ENCODE measurements at places on chromosomes 5 and 9.

DNA sequence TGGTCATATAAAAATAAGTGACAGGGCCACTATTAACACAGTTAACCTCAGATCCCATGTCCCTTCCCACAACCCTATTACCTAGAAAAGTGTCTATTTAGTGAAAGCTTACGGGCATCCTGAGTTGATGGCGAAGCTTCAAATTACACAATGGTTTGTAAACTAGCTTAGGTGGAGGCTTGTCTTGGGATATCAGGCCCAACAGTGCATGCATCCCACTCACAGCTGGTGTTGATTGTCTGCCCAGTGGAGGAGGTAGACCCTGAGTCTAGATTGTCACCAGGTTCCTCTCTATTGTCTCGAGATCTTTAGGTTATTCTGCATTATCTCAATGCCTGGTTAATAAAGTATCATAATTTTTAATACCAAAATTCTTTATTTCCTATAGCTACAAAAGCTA is 30.4 kb downstream of the PRELID2 start:
- no peak for DNase-seq

DNA sequence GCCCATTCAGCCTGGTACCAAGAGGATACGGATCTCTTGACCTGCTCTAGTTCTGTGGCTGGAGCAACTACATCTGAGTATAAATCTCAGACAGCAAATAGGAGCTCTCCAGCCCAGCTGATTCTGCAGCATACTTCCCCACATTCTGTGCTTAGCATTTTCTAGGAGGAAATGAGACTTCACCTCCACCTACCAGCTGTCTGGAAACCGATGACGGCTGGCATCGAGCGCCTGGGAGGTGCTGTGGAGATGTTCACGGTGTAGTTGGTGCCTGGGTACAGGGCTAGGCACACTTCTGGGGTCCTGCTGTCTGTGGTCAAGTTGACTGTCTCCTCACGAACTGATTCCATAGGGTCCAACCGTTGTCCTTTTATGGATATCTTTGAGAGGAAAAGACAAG is 63.6 kb downstream of the SUSD1 start:
- DNase-seq, result no peak

DNA sequence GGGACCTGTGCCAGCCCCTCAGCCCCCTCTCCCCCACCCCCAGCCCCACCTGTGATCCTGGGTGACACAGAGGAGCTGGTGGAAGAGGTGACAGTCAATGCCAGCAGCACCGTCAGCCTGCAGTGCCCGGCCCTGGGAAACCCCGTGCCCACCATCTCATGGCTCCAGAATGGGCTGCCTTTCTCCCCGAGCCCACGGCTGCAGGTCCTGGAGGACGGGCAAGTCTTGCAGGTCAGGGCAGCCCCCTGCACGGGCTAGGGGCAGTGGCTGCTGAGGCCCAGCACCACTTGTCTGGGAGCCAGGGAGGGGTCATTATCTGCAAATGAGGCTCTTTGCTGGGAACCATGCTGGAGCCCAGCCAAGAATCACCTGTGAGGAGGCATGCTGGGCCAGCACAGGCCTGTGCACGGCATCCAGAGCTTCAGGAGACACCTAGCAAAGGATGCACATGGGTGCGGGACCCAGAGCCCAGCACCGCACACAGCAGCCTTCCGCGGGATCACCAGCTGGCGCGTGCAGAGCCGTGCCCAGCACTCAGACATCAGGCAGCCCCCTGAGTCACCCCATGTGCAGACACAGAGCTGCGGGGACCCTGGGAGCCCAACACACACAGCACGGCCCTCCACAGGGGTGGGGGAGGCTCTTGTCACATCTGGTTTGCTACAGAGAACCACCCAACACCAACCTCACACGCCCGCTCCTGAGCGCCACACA is 62.0 kb upstream of the ASS1 start:
- DNase-seq, result no peak

DNA sequence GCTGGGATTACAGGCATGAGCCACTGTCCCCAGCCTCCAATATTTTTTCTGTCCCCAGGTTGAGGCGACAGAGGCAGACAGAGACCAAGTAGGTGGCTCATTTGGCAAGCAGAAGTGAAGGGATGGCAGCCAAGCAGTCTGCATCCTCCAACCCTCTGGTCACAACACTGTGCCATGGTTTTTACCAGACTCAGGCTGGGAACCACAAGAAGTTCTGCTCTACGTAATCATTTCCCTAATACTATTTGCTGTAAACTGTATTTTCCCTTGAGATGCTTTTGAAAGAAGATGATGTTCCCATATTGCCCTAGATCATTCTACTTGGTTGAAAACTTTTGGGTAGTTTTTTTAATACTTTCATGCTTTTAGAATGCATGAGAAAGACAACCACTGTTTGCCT is 40.5 kb downstream of the PTTG1 start:
- no peak for DNase-seq

DNA sequence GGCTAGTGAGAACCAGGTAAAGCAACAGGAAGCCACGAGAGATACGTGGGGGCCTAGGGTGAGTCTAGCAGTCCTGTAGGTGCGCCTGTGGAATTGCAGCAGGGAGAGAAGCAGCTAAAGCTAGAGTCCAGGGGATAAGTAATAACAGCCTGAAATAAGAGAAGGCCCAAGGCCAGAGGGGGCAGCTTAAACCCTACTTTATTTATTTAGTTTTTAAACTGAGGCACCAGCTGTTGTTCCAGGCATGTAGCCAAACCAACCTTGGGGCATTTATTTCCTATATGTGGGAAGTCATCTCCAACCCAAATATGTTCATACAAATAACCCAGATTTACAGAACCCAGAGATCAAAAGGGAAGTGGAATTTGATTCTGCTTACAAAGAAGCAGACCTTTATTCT is 93.5 kb downstream of the GLDC start:
- peak; percentile 46 for DNase-seq

DNA sequence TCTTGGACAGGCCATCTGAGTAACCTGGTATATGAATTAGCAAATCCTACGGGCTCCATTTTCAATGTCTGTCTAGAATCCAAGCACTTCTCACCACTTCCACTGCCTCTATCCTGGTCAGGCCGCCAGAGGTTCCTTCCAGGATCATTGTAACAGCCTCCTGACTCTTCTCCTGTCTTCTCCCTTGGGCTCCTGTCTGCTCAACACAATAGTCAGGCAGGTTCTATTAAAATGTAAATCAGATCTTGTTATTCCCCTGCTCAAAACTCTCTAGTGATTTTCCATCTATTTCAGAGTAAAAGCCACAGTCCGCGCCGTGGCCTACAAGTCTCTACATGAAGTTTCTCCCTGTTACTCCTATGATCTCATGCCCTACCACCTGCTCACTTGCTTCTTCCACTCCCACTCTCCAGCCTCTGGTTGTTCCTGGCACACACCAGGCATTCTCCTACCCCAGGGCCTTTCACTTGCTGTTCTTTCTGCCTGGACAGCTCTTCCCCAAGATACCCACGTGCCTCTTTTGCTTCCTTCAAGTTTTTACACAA is 21.7 kb downstream of the ZNF366 start:
- DNase-seq, result no peak

DNA sequence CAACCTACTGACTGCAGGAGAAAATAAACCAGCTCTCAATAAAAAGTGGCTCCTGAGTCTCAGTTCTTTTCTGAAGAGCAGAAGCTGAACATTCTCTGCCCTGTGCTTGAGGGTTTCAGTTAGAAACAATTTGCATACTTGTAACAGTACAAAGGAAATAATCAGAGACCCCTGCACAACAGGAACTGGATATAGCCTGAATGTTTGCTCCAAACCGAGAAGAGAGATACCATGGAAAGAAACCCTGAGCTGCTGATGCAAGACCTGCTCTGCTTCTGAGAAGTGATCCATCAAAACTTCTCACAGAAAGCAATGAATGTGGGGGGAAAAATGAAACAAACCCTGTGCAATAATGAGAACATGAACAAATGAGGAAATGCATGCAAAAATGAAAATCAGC is 592.9 kb downstream of the SEMA5A start:
- DNase-seq, result no peak

DNA sequence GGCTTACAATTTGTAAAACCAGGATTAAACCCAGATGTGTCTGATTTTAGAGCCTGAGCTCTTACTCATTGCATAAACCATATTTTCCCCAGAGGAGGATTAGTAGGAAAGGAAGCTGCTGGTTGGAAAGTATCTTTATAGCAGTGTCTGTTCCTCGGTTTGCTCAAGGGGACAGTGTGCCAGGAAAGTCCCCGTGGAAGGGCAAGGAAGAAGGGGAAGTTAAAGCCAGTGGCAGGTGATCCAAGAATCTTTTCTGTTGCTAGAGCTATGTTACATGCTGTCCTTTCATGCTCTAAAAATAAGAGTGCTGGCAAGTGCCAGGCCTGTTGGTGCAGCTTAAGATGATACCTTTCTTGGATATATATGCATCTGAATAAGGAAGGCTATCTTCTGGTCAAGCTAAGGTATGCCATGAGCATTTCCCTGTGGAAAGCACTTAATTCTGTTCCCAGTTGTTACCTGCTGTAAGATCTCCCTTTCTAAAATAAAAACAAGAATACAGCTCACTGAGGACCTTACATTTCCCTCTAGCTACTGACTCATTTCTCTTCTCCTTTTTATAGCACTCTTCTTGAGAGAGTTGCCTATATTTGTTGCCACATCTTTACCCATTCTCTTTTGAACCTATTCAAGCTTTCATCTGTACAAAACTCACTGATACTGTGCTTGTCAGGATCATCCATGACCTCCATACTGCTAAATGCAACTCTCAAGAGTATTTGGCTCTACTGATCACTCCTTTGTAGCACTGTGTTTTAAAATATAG is 8.0 kb downstream of the PDCD1LG2 start:
- peak; percentile 37 for DNase-seq

DNA sequence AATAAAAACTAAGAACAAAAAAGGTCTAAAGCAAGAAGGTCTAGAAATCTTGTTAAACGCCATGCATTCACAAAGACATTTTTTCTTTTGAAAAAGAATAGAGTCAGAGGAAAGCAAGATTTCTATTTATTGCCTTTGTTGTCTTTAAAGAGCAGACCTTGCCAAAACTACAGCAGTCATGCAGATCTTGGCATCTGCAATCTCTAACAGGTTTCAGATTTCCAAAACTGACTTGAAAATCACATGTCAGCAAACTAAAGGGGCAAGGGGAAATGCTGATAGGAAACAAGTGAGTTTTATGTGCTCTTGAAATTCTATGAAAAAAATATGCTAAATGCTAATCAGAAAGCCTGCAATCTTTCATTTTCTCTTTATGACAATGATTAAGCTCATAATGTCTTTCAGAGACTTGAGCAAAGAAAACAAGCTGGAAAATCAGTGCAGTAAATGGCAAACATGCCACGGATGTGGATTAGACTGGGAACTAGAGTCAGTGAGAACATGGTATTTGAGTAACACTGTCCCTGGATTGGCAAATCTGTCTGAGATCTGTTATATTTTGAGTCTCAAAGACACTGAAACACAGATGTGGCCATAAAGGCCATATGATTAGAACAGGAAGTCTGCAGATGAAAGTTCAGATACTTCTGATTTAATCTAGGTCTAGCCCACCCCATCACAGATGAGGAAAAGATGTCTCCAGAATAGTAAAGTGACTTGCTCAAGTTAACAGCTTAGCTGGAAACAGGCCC is 361.4 kb upstream of the RPS23 start:
- peak; percentile 5 for DNase-seq

DNA sequence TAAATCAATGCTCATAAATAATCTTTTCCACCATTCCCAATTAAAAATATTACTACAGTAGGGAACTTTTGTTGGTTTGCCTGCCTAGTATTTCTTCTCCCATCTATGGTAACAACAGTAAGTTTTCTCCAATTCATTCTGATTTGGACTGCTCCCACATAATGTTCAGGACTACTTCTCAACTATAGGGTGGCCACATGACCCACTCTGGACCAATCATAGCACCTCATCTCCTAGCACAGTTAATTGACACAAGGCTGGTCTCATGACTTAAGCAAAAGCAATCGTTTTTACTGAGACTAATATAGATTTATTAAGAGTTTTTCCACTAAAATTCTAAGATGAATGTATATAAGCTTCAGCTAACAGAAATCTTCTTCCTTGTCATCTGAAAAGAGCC is 28.7 kb upstream of the SLCO6A1 start:
- DNase-seq, result no peak

DNA sequence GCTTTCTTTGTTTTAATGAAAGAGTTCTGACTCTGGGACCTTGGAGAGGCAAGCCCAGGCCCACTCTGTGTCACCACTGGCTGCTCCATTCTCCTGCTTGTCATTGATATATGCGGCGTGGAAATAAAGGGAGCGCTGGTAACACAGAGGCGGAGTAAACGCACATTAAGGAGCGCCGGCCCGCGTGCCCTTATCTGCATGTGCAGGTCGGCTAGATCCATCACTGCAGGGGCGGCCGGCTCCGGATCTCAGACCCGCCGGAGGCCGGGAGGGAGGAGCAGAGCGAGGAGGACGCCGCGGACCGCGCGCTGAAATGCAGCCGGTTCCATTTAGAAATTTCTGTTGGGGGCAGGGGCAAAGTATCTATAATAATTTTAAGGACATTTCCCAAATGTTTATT is 70.8 kb downstream of the MRPL36 start:
- no peak for DNase-seq

GRCh38 chr5:143403334-143403592 is 223 bp downstream of the NR3C1 start:
- no peak for DNase-seq

- peak; percentile 57 for DNase-seq
Observed at GRCh38 chr5:83568186-83568585, 96.6 kb downstream of the VCAN start.

DNA sequence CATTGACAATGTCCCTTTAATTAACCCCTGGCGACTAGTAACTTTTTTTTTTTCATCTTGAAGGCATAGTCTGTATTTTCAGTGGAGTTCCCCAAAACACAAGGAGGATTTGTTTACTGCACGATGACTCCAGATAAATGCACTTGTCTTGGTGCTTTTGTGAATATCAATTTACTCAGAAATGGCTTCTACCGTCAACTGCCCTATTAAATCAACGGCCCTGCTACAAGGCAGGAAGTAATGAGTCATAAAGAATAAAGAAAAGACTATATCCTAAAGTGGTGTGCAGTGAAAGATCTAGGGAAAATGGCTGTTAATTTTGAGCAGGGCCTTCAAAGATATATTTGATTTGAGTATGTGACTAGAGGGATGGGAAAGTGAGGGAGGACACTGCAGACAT is 388.3 kb upstream of the CHD1 start:
- DNase-seq, result no peak

DNA sequence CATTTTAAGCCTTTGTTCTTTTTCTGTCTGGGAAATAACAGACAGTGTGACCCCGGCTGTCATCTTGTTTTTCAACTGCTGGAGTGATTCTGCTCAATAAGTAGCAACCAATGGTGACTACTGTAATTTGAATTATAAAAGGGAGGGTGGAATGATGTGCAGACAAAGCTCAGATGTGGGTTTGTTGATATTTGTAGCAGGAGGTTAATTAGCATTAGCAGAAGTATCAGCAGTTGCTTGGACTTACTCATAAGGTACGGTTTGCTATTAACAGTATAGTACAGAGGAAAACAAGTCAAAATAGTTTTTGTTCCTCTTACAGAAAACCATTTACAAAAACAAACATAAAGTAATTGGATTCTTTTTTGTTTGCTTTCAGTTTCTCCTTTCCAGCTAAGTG is 140.4 kb downstream of the TUSC1 start:
- DNase-seq, result no peak

- no peak for DNase-seq
Observed at GRCh38 chr5:126878085-126878484, 101.1 kb downstream of the LMNB1 start.
